Activated T-cell treated with anti-CD3 and anti-CD28 coated beads for 48 hours (primary cell): ENCODE measurements at places on chromosomes 16 and 17.
A peak's percentile ranks its signal among the peaks of the same experiment; 100 is the strongest.

GRCh38 chr17:17354560-17355349 lies 51.6 kb downstream of the NT5M start:
- DNase-seq, result peak; percentile 68

DNA sequence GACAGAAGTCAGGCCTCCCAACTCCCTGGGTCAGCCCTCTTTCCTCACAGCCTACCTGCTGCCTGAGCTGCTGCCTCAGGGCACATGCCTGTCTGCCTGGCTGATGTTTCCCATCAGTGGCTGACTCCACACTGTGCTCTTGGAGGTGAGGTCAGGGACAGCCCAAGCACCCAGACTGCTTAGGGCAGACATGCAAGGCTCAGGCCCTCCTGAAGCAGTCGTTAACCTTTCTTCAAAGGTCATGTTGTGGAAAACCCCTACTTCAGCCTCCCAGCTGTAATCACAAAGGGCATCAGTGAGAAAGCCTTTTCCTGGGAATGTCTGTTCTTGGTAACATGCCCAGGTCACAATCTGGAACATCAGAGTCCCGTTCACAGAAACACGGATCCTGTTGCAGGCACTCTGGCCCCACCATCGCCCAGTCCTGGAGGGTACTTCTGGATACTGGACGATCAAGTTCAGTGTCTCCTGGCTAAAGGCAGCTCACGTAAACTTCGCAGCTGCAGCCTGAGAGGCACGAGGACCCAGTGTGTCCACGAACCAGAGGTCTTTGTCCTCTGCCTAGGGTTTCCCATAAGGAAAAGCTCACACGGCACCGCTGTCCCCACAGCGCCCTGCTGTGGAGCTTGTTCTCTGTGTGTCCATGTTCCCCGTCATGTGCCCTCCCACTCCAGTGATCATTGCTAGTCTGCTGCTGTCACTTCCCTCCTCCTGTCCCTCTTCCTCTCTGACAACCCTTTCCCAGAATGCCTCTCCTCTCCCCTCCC lies 54.9 kb downstream of the GNAO1 start:
- DNase-seq, result no peak

- no peak for DNase-seq
These were observed 13.1 kb downstream of the CNGB1 start for GRCh38 chr16:57957673-57958392.

DNA sequence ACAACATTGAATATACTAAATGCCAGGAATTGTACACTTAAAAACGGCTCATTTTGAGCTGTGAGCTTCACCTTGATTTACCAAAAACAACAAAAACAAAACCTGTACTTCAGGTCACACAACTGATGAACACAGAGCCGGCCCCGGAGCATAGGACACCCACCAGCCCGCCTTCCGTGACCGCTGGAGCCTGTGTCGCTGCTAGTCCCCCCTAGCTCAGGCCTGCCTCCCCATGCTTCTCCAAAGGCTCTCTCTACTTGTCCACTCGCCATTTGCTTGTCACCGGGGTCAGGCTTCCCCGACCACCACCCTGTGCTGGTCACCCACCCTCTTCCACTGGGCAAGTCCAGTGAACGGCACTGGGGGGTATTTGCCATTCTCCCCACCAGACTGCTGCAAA lies 113.8 kb upstream of the TNRC6C start:
- DNase-seq, result no peak

DNA sequence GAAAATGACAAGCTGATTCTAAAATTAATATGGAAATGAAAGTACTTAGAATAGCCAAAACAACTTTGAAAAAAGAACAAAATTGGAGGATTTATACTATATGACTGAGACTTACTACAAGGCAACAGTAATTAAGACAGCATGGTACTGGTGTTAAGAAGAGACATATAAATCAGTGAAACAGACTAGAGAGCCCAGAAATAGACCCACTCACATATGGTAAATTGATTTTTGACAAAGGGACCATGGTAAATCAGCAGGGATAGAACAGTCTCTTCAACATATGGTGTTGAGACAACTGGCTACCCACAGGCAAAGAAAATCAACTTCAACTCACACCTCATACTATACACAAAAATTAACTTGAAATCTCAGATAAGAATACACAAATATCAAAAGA lies 12.9 kb downstream of the CMC2 start:
- DNase-seq, result no peak

- no peak for DNase-seq
These were observed 97.1 kb downstream of the CDH11 start for GRCh38 chr16:65024767-65025178.

- DNase-seq, result no peak
These were observed 43.9 kb upstream of the KDM6B start for GRCh38 chr17:7790150-7790549.

DNA sequence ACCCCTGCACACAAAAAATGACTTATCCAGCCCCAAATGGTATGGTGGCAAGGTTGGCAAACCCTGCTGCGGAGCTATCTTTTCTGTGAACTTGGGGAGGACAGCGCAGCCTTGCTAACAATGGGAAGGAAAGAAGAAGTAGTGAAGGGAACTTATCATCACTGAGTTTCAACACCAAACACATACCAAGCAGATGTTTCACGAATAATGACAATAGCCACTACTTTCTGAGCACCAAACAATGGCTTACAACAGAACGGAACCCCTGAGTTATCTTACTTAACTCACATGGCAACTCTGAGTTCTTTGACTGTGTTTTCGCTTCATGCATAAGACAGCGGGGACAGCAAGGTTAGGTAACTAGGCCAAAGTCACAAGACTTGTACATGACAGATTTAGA lies 148.9 kb downstream of the XYLT1 start:
- DNase-seq, result no peak

GRCh38 chr16:8899709-8900317 lies 17.7 kb downstream of the LITAFD start:
- no peak for DNase-seq

DNA sequence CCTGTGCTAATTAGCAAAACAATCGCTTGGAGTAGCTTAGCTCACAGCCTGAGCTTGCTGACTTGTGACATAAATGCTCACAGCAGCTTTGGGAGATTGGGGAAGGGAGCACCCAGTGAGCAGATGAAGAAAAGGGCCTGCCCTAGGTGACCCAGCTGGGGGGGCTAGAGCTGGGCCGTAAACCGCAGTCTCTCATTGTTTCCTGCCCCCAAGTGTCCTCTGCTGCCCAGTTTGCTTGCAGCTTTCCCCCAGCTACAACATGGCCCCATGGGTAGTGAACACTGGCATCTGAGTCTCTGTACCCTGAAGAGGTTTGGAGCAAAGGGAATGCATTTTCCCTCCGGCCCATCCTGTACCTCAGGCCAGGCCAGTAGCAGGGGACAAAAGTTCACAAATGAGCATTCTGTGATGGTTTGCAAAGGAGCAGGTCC lies 349.4 kb downstream of the SLC39A11 start:
- no peak for DNase-seq

DNA sequence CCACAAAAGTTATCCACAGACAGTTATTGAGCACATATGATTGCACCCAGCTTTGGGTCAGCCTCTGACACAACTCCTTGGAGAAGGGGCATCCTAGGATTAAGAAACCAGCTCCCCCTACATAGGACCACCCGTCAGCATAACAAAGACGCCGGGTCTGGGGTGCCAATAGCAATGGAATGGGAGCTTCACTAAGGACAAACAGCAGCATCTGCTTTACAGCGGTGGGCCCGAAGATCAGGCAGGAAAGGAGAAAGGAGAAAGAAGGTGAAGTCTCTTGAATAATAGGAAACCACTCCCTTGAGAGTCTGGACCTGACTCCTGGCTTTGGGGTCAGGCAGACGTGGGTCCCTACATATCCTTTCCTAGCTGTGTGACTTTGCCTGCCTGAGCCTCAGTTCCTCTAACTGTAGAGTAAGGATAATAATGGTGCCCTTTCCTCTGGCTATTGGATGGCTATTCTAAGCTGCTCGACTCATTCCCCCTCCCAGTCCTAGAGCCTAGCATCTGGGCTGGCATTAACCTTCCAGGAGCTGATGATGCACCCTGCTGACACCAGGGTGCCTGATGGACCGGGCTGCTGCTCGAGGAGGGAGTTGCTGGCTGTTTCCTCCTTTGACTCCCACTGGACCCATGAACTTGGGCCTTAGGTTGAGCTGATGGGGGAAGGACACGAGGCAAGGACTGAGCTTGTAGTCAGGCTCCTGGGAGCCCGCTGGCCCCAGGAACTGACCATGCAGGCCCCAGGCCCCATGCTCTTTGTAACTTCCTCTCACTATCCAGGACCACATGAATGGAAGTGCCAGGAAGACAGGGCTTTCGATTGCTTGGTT lies 94.2 kb downstream of the C16orf78 start:
- DNase-seq, result no peak

GRCh38 chr16:80027007-80027965 lies 426.7 kb upstream of the MAF start:
- DNase-seq, result peak; percentile 38

- DNase-seq, result no peak
These were observed 970 bp upstream of the HSD11B2 start for GRCh38 chr16:67429799-67430503.

DNA sequence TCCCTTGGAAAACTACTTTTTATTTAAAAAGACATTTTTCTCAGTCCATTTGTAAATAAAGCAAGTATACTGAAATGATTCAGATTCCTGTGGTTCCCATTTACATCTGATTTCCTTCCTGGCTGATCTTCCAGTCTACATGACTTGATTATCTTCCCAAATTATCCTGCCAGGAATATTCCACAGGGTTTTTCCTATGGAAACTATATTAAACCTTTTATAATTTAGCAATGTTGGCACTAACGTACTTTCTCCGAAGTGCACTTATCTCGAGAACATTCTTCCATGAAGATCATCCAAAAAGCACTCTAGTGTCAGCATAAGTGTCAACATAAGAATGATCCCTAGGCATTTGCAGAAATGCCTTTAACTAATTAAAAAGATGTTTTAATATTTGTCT lies 347.7 kb upstream of the KIF2B start:
- no peak for DNase-seq

- DNase-seq, result no peak
These were observed 9.6 kb upstream of the DLX4 start for GRCh38 chr17:49959183-49959935.

DNA sequence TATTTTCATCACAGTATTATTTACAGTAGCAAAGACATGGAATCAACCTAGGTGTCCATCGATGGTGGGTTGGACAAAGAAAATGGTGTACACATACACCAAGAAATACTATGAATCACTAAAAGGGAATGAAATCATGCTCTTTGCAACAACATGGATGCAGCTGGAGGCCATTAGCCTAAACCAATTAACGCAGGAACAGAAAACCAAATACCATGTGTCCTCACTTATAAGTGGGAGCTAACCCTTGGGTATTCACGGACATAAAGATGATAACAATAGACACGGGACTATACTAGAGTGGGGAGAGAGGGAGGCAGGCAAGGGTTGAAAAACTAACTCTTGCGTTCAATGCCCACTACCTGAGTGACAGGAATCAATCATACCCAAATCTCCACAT lies 41.0 kb downstream of the MRPS23 start:
- DNase-seq, result no peak

DNA sequence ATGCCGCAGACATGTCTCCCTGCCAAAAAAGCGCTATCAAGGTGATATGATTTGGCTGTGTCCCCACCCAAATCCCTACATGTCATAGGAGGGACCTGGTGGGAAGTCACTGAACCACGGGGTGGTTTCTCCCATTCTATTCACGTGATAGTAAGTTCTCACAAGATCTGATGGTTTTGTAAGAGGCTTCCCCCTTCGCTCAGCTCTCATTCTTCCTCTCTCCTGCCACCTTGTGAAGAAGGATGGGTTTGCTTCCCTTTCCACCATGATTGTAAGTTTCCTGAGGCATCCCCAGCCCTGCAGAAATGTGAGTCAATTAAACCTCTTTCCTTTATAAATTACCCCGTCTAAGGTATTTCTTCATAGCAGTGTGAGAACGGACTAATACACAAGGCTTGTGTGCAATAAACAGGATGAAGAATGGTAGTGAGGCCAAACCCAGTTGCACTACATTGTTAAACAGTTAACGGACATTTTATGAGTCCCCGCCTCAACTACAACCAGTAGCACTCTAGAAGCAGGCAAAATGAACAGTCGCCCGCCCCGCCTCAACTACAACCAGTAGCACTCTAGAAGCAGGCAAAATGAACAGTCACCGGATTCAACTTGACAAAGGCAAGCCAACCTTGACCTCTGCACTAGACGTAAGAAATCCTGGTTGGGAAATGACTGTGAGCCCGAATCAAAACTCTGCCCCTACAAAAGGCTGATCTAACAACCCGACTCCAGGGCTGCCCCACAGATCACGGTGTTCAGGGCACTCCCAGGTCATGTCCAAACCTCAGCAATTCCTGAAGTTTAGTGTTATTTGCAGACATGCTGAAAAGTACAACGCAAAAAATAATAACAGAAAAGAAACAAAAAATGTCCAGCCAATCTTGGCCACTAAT lies 26.3 kb downstream of the VPS53 start:
- DNase-seq, result no peak

GRCh38 chr17:79945591-79946255 lies 89.9 kb downstream of the TBC1D16 start:
- DNase-seq, result no peak

DNA sequence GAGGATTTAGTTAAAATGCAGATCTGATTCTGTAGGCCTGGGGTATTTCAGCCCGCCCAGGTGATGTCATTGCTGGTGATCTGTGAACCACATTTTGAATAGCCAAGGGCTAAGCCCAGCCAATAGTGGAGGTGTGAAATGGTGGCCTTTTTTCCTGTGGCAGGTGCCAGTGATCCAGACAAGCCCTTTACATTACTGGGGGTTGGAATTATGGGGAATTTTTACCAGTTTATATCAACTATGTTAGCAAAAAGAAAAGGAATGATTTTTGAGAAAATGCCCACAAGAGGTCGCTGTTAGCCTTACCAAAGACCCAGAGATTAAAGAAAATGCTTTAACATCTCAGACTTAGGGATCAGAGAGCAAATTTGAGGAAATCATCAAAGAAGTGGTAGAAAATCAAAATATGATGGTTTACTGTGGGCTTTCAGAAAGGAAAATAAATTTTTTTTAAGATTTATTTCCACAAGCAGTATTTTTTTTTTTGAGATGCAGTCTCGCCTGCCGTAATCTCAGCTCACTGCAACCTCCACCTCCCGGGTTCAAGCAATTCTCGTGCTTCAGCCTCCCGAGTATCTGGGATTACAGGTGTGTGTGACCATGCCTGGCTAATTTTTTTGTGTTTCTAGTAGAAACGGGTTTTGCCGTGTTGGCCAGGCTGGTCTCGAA lies 3.9 kb downstream of the VPS35L start:
- DNase-seq, result no peak

DNA sequence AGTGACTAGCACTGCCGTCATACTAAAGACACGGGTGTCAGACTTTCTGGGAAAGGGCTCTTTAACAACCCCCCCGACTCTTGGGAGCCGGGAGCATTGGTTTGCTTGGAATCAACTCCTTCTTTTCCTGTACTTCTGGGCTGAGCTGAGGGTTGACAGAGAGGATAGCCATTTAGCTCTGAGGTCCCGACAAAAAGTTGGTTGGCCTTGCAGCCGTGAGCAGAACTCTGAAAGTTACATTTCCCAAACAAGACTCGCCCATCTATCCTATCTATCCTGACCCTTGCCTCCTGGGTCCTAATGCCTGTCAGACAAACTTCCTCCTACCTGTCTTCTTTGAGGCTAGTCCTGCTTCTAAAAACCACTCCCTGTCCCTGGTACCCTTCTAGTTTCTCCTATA lies 460.8 kb upstream of the TOM1L1 start:
- no peak for DNase-seq

- DNase-seq, result peak; percentile 62
These were observed 22.7 kb downstream of the PEMT start for GRCh38 chr17:17568772-17569195.
